Stimulated activated naive CD8-positive, alpha-beta T cell treated with anti-CD3 and anti-CD28 coated beads, Interleukin-15, amount 100 ng/mL, for 72 hours (primary cell): ENCODE measurements at places on chromosomes 5 and 9.

- DNase-seq = no peak
Observed at GRCh38 chr5:38639377-38640358, 83.2 kb upstream of the LIFR start.

DNA sequence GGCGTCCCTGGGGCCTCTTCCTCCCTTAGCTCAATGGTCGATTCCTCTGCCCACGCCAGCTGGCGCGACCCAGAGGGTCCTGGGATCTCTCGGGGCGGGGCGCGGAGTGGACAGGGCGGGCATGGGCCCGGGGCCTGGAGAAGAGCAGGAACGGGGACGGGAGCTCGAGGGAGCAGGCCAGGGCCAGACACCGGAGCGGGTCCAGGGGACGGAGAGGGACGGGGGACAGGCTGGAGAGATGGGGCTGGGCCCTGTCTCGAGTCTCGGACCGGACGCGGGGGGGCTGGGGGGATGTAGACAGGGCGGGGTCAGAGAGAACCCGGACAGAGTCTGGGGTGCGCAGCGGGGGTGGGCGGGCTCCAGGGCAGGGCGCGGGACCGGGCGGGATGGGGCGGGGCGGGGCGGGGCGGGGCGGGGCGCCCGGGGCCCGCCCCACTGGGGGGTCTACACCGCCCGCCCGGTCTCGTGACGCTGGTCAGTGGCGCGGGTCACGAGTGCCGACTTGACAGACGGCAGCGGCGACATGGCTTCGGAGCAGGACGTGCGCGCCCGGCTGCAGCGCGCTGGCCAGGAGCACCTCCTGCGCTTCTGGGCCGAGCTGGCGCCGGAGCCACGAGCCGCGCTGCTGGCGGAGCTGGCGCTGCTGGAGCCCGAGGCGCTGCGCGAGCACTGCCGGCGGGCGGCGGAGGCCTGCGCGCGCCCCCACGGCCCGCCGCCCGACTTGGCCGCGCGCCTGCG is at the start of gene UAP1L1:
UAP1L1 (plus strand) TSS at position 508 of the 738 bp plus-strand sequence; CDS start at position 524, 16 bp downstream.
- DNase-seq = peak; percentile 66

GRCh38 chr5:10564838-10565784 is 1.2 kb downstream of the ANKRD33B start:
- no peak for DNase-seq

DNA sequence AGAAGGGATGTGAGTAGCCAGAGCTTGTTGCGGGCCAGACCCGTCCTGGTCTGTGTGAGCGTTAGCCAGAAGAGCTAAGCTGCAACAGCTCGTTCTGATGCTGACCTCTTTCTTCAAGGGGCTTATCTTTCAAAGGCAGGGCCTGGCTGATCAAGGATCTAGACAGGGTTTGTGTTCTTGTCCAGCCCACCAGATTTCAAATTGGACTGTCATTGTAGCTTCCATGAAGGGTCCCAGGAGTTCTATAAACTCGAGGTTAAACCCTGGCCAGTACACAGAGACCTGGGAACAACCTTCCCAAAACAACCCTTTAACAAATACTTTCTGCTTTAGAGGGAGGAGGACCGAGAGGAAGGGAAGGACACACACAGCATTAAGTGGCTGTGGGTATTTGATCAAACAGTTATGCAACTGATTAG is 153.0 kb upstream of the TUT7 start:
- DNase-seq = no peak
